ENCODE measurements at places on chromosomes 12 and 14.
A peak's percentile ranks its signal among the peaks of the same experiment; 100 is the strongest.

DNA sequence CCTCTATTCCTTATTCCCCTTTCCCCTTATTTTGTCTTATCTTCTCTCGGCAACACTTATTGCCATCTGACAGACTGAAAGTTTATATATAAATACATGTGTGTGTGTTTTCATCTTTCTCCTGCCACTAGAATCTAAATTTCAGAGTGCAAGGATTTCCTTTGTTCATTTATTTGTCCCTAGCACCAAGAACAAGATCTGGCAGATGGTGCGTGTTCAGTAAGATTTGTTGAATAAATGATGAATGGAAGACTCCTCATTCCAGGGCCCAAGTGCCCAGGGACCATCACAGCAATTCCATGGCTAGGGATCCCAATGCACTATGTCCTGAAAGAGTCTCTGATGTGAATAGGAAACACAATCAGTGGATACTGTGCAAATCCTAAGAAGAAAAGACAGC lies 97.9 kb upstream of the EEA1 start:
- H3K27me3 ChIP-seq, result peaks cover 17% of the 10 kb centered on the region
- H3K4me1 ChIP-seq, result peaks cover 1% of the 10 kb centered on the region
- no peak for DNase-seq
- no peak overlapping the region for H3K4me3 ChIP-seq
- no peak overlapping the region for H3K27ac ChIP-seq
- H3K36me3 ChIP-seq, result no peaks in the 10 kb centered on the region

GRCh38 chr12:41409628-41410027 lies 221.5 kb downstream of the PDZRN4 start:
- no peaks in the 10 kb centered on the region for H3K4me1 ChIP-seq
- H3K36me3 ChIP-seq, result no peaks in the 10 kb centered on the region
- DNase-seq, result no peak
- H3K27ac ChIP-seq, result no peak overlapping the region
- no peaks in the 10 kb centered on the region for H3K27me3 ChIP-seq

DNA sequence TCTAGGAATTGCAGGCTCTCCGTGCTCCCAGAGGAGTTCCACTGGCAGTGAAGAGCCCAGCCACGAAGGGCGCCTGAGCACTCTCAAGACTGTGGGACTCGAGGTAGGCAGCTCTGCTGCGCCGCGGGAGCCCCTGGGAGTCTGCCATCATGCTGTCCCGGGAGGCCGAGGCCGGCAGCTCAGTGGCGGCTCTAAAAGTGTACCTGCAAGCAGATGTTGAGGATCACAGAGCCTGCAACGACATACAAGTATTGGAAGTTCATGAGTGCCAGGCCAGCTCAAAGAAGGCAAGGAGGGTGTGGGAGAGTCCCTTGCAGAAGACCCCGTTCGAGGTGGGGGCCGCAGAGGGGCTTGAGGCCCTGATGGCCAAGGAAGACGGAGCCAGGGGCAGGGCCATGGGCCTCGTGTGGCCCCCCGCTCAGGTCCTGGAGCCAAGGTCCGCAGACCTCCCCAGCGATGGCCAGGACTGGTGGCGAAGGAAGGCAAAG lies 62.7 kb downstream of the MUCL1 start:
- H3K36me3 ChIP-seq, result no peaks in the 10 kb centered on the region
- no peak for DNase-seq
- H3K27me3 ChIP-seq, result peaks cover 2% of the 10 kb centered on the region
- no peak overlapping the region for H3K4me3 ChIP-seq
- no peak overlapping the region for H3K27ac ChIP-seq

- H3K27me3 ChIP-seq, result peaks cover 2% of the 10 kb centered on the region
- H3K4me3 ChIP-seq, result no peak overlapping the region
- no peaks in the 10 kb centered on the region for H3K36me3 ChIP-seq
These were observed 438.2 kb upstream of the FAR2 start for GRCh38 chr12:28710882-28711281.

- H3K4me3 ChIP-seq, result no peak overlapping the region
- DNase-seq, result no peak
- H3K27ac ChIP-seq, result no peak overlapping the region
- H3K27me3 ChIP-seq, result no peaks in the 10 kb centered on the region
- no peaks in the 10 kb centered on the region for H3K36me3 ChIP-seq
These were observed 42.9 kb downstream of the CCDC85C start for GRCh38 chr14:99560922-99561683.

DNA sequence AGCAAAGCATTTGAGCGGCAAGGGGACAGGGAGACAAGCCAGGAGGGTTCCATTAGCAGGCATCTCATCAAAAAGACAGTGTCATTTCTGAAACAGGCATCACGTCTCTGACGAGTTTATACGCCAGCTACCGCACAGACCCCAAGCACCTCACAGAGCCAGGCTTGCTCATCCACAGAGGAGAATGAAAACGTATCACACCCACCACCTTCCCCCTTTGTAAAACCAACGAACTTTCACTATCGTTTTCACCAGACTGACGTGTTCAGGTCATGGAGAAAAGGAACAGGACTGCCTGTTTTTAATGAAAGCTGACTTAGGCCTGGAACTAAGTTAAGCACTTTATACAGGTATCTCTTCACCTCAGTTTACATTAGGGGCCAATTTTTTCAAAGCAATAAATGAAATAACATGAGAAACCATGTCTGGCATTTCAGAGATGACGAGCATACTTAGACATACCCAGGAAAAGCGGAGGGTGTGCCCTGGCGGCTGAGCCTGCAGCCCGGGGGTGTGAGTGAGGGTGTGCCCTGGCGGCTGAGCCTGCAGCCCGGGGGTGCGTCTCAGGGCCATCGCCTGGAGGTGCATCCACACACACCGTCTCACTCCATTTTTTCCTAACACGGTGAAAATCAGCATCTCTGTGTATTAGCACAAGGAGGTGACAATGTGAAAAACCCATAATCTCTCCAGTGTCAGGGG lies 41.9 kb downstream of the STX2 start:
- peak; percentile 89 for DNase-seq
- H3K4me1 ChIP-seq, result peaks cover 29% of the 10 kb centered on the region
- no peaks in the 10 kb centered on the region for H3K27me3 ChIP-seq
- H3K36me3 ChIP-seq, result peaks cover 34% of the 10 kb centered on the region
- H3K4me3 ChIP-seq, result peak overlapping the region; percentile 77
- peak overlapping the region; percentile 94 for H3K27ac ChIP-seq

DNA sequence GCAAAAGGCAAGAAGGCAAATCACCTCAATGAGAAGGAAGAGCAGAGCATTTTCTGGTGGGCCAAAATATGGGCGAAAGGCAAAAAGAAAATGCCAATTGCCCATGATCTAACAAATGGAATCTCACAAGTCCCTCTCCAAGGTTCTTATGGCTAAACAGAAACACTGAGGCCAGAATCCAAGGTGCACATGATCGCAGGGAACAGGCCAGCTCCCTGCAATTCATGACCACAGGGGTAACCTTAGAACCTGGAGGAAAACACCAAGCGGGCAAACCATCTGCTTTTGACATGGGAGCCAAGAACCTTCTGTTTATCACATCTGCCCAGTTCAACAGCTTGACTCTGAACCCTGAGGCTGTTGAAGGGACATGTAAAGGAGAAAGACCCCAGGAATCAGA lies 60.0 kb downstream of the NT5DC3 start:
- H3K27me3 ChIP-seq, result no peaks in the 10 kb centered on the region
- no peak overlapping the region for H3K27ac ChIP-seq
- H3K4me3 ChIP-seq, result no peak overlapping the region
- H3K4me1 ChIP-seq, result no peaks in the 10 kb centered on the region
- DNase-seq, result no peak

GRCh38 chr14:33510991-33511390 lies 439.9 kb downstream of the EGLN3 start:
- no peaks in the 10 kb centered on the region for H3K27me3 ChIP-seq
- no peak overlapping the region for H3K4me3 ChIP-seq
- H3K4me1 ChIP-seq, result no peaks in the 10 kb centered on the region

GRCh38 chr12:41174602-41175001 lies 13.5 kb upstream of the PDZRN4 start:
- no peak overlapping the region for H3K27ac ChIP-seq
- H3K4me1 ChIP-seq, result no peaks in the 10 kb centered on the region
- no peaks in the 10 kb centered on the region for H3K36me3 ChIP-seq
- H3K27me3 ChIP-seq, result no peaks in the 10 kb centered on the region

DNA sequence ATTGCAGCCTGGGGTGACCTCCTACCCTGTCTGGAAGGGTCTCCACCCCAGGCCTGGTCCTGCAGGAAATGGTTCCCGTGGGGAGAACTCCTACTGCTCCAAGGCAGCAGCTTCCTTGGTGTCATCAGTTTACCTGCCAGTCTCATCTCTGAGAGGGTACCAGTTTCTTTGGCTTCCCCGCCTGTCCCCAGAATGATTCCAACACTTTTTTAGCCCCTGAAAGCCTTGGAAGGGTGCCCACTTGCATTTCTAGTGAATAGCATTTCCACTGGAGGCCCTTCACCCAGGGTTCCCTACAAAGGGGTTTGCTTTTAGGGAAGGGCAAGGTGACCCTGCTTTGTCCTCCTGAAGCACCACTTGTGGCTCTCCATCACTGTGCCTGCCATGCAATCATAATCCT lies 284.3 kb downstream of the ZFP36L1 start:
- H3K36me3 ChIP-seq, result no peaks in the 10 kb centered on the region
- no peak overlapping the region for H3K27ac ChIP-seq
- H3K4me1 ChIP-seq, result peaks cover 29% of the 10 kb centered on the region
- H3K27me3 ChIP-seq, result no peaks in the 10 kb centered on the region

GRCh38 chr14:55398679-55399078 lies 13.0 kb downstream of the ATG14 start:
- H3K27ac ChIP-seq, result no peak overlapping the region
- DNase-seq, result no peak
- peaks cover 11% of the 10 kb centered on the region for H3K4me1 ChIP-seq
- H3K36me3 ChIP-seq, result no peaks in the 10 kb centered on the region
- H3K27me3 ChIP-seq, result no peaks in the 10 kb centered on the region

- H3K27me3 ChIP-seq, result peaks cover 14% of the 10 kb centered on the region
- no peak for DNase-seq
- H3K4me3 ChIP-seq, result no peak overlapping the region
- H3K27ac ChIP-seq, result no peak overlapping the region
These were observed 27.0 kb upstream of the PHC1 start for GRCh38 chr12:8887285-8887715.

GRCh38 chr12:82187011-82187410 lies 171.2 kb downstream of the CCDC59 start:
- H3K27me3 ChIP-seq, result no peaks in the 10 kb centered on the region
- no peak for DNase-seq
- H3K4me1 ChIP-seq, result no peaks in the 10 kb centered on the region

GRCh38 chr12:128474916-128475315 lies 207.9 kb downstream of the TMEM132C start:
- DNase-seq, result no peak
- peaks cover 4% of the 10 kb centered on the region for H3K36me3 ChIP-seq
- H3K27ac ChIP-seq, result no peak overlapping the region
- H3K27me3 ChIP-seq, result no peaks in the 10 kb centered on the region
- no peaks in the 10 kb centered on the region for H3K4me1 ChIP-seq

GRCh38 chr14:73662487-73662943 lies 17.7 kb downstream of the DNAL1 start:
- no peak overlapping the region for H3K27ac ChIP-seq
- H3K36me3 ChIP-seq, result peaks cover 2% of the 10 kb centered on the region
- H3K4me1 ChIP-seq, result no peaks in the 10 kb centered on the region
- no peak for DNase-seq
- H3K27me3 ChIP-seq, result no peaks in the 10 kb centered on the region

GRCh38 chr12:84641940-84642545 lies 270.6 kb downstream of the SLC6A15 start:
- H3K36me3 ChIP-seq, result no peaks in the 10 kb centered on the region
- H3K27me3 ChIP-seq, result no peaks in the 10 kb centered on the region
- no peaks in the 10 kb centered on the region for H3K4me1 ChIP-seq
- no peak for DNase-seq

GRCh38 chr12:26726956-26727355 lies 106.0 kb downstream of the ITPR2 start:
- H3K27me3 ChIP-seq, result no peaks in the 10 kb centered on the region
- H3K36me3 ChIP-seq, result peaks cover 8% of the 10 kb centered on the region
- no peak for DNase-seq
- H3K4me3 ChIP-seq, result no peak overlapping the region
- H3K27ac ChIP-seq, result no peak overlapping the region

GRCh38 chr12:4555804-4556203 lies 6.2 kb upstream of the DYRK4 start:
- H3K27ac ChIP-seq, result no peak overlapping the region
- no peak overlapping the region for H3K4me3 ChIP-seq
- no peak for DNase-seq

DNA sequence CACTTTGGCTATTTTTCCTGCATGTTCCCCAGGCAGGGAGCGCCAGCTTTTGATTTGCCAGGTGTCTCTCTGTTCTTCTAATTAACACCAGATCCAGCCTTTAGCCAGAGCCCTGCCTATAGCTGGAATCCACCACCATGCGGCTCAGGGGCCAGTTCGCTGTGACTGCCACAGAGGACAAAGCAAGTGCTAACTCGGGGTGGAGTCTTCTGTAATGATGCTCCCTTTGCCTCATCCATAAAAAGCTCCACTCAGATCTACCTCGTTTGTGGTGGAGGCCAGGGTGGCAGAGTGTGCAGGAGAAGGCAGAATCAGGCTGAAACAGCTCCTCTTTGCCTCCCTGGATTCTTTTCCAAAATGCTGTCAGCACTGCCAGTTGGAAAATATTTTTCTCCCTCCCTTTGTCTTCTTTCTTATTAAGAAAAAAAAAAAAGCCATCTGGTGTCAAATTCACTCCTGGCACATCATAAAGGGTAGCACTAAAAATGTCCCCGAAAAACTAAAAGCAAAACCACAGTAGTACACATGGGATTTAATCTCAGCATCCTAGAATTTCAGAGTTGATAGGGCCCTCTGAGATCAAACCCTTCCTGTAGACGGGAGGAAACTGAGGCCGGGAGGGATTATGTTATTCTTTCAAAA lies 18.0 kb upstream of the CTDSP2 start:
- DNase-seq, result no peak
- H3K36me3 ChIP-seq, result no peaks in the 10 kb centered on the region
- peak overlapping the region; percentile 53 for H3K4me3 ChIP-seq

- peaks cover 3% of the 10 kb centered on the region for H3K36me3 ChIP-seq
- no peaks in the 10 kb centered on the region for H3K27me3 ChIP-seq
- H3K4me3 ChIP-seq, result peak overlapping the region; percentile 88
- peak; percentile 80 for DNase-seq
- peaks cover 15% of the 10 kb centered on the region for H3K4me1 ChIP-seq
These were observed 15.4 kb upstream of the CARMIL3 start for GRCh38 chr14:24036169-24036962.

GRCh38 chr14:98544174-98544573 lies 727.8 kb downstream of the BCL11B start:
- H3K36me3 ChIP-seq, result no peaks in the 10 kb centered on the region
- H3K4me3 ChIP-seq, result no peak overlapping the region
- H3K4me1 ChIP-seq, result peaks cover 7% of the 10 kb centered on the region
- DNase-seq, result no peak
- H3K27ac ChIP-seq, result no peak overlapping the region

DNA sequence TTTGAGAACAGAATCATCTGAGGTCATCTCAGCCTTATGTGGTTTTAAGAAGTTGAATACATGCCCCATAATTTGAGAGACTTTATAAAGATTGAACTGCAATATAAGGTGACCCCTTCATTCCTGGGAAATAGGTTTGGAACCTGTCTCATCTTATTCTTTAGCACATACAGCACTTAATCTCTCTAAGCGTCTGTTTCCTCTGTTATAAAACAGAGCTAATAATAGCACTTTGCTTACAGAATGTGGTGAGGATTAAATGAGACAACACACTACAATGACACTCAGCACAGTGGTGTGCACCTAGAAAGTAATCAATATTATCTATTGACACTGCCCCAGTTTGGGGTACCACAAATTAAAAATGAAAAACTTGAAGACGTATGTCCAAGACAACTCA lies 102.1 kb downstream of the DUSP6 start:
- H3K4me3 ChIP-seq, result no peak overlapping the region
- DNase-seq, result no peak
- H3K36me3 ChIP-seq, result peaks cover 40% of the 10 kb centered on the region
- no peak overlapping the region for H3K27ac ChIP-seq

Measured in activated CD8-positive, alpha-beta memory T cell treated with anti-CD3 and anti-CD28 coated beads, Interleukin-2, amount 10 ng/mL, durations not matched to agents 7 days and 5 days (primary cell).